Frontal cortex (tissue), 4 donors: ENCODE measurements at places on chromosomes 13 and 19.

DNA sequence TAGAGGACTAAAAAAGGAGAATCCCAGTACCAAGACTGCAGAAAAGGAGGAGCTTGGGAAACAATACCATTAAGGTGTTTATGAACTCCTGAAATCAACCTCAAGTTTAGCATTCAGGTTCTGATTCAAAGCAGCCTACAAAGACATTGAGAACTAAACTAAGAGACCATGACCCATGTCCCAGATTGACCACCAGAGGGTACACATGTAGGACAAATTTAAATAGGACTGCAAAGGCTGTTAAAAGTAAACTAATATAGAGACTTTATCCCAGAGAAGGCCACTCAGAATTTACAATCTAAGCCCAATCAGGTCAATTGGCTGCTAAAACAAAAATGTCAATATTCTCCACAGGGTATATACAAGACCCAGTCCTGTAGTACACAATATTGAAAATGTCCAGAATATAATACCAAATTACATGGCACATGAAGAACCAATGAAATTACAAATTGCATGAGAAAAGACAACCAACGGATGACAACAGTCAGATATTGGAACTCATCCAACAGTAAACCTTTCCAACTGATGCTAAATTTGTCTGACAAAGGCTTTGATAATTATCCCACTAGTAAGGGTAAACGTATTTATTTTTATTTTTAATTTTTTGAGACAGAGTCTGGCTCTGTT, 682.4 kb downstream of the UQCRFS1 start:
- DNase-seq, result no peak

GRCh38 chr13:28819046-28819730, 951 bp upstream of the MTUS2 start:
- DNase-seq, result no peak

GRCh38 chr19:13665125-13665905, 99.0 kb upstream of the MRI1 start:
- DNase-seq, result no peak

- DNase-seq, result no peak
Measured at GRCh38 chr13:18949970-18950369, 231.7 kb downstream of the TUBA3C start.

GRCh38 chr13:76446191-76446590, 440.0 kb downstream of the KCTD12 start:
- no peak for DNase-seq

- DNase-seq, result peak; percentile 53
Measured at GRCh38 chr13:109869312-109870237, 83.2 kb upstream of the IRS2 start.

- DNase-seq, result no peak
Measured at GRCh38 chr13:45361596-45362206, 20.7 kb upstream of the TPT1 start.

- DNase-seq, result no peak
Measured at GRCh38 chr13:95258619-95259194, 42.5 kb downstream of the ABCC4 start.

DNA sequence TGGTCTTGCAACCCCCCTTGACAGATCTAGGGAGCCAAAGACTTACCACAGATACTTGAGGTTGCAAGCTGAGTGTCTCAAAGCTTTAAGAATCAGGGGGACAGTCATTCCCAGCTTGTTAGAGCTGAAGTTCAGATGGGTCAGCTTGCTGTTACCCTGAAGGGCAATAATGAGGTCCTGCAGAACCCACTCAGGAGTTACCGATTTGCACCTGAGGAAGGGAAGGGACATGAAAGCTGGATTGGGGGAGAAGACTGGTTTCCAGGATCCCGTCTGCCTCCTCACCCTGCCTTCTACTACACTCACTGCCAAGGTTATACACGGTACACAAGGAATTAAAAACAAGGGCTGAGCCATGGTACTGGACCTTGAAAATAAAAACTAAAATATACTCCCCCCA, 24.4 kb downstream of the NLRP13 start:
- DNase-seq, result no peak

GRCh38 chr19:57466489-57466888, 9.5 kb upstream of the VN1R1 start:
- no peak for DNase-seq

- DNase-seq, result no peak
Measured at GRCh38 chr13:106284358-106284757, 251.1 kb downstream of the EFNB2 start.

DNA sequence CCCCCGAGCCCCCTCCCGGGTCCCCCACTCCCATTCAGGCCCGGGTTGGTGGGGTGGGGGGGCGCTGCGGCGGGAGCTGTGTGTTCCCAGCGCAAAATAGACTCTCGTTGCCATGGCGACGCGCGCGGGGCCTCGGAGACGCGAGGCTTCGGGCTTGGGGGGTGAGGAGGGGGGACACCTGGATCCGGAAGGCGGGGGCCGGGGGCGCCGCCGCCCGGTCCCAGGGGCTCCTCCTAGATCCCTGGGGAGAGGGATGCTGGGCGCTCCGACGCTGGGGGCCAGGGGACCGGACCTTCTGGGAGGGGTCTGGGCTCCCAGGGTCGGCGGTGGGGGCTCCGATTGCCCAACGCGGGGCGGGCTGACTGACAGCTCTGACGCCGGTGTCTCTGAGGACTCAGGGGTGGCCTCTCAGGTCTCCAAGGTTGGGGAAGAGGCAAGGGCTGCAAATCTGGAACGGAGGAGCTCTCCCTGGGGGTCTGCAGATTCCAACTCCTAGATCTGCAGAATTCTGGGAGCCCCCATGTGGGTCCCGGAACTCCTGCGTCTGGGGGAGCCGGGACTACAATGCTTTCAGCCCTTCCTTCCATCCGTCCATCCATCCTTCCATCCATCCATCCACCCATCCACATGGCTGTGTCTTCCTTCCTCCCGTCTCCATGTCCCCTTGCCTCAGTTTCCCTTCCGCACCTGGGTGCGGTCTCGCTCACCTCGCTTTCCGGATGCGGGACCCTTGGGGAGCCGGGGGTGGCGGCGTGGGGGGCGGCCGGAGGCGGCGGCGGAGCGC, 9.1 kb upstream of the SHISA7 start:
- peak; percentile 63 for DNase-seq

GRCh38 chr13:110270507-110270906, 36.5 kb downstream of the COL4A1 start:
- no peak for DNase-seq

DNA sequence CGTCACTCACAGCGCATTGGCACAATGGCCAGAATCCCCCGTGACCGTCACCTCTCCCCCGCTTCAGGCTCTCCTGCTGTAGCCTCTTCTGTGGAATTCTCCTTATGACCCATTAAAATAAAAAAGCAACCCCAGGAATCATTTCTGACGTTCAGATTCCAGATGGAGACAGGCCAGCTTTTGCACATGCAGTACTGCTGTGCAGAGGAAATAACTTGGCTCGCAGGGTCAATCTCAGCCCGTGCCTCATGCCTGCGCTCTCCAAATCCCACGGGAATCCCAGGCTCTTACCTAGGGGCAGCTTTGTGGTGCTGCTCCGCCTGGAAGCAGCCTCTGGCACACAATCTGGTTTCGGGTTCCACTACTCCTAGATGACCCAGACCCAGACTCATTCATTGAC, 32.7 kb upstream of the SOX1 start:
- no peak for DNase-seq

- no peak for DNase-seq
Measured at GRCh38 chr19:19421299-19421696, 15.8 kb downstream of the GATAD2A start.

DNA sequence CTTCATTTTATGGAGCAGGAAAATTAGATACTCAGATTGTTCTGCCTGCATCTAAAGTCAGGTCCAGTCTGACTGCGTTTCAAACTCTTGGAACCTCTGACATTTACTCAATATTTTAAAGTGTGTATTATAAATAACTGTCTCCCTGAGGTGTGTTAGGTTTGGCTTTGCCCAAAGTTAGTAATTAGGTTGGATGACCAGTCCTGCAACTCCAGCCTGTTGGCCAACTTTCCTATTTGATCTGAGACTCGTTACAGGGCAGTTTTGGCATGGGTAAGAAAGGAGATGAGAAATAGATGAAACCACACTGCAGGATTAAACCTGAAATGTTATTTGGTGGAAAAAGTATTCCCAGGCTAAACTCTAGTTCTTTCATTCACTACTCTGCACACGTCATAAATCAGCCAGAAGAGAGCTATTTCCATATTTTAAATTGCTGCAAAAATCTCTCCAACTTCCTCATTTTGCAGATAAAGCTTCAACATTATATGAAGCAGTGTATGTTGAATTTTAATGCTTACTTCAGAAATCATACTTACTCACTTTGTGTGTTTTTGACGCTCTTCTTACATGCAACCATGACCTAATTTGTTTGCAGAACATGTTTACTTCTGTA, 357.1 kb downstream of the DCT start:
- no peak for DNase-seq

- DNase-seq, result no peak
Measured at GRCh38 chr19:43763473-43763939, 8.7 kb upstream of the SMG9 start.

DNA sequence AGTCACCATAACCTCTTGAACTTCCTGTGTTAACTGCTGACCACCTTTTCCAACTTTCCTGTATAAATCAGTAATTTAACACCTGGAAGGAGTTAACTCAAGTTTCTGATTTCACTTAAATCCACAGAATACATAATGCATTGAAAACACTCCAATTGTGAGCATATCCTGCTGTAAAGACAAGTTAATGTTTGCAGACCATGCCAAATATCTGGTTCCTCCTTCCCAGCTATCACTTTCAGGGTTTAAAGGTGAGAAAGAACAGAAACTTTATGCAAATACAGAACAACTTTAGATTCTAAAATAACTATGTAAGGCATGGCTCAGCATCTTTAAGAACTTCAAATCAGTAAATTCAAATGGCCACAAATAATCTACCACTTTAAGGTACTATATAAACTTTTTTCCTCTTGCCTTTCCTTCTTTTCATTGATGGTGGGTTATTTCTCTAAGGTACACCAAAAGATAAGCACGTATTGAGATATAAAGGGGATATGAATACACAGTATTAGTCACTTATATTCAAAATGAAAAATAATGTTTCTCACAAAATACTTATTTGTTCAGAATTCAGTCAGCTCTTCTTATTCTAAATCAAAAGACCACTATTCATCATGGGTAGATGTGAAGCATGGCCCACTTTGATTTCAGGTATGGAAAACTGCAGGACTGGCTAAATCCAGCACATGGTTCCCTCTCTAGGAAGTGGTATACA, 6.6 kb upstream of the TPTE2 start:
- no peak for DNase-seq

DNA sequence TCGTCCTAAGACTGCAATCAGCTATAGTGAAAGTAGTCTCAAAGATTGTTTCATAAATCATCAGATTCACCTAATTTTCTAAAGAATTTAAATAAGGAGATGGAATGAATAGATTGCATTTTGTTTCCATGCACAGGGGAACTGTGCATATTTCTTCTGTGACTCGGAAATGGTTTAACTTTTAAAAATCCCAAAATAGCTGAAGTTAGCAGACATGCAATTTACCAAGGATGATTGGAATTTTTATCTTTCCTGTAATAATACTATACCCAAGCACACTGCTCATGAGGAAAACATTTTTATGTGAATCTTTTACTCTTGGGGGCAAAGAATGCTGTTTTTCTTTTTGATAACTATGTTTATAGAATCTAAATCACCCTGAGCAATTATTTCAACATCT, 15.0 kb upstream of the LMO7 start:
- DNase-seq, result no peak

- DNase-seq, result no peak
Measured at GRCh38 chr13:34223984-34224383, 406.0 kb downstream of the RFC3 start.

DNA sequence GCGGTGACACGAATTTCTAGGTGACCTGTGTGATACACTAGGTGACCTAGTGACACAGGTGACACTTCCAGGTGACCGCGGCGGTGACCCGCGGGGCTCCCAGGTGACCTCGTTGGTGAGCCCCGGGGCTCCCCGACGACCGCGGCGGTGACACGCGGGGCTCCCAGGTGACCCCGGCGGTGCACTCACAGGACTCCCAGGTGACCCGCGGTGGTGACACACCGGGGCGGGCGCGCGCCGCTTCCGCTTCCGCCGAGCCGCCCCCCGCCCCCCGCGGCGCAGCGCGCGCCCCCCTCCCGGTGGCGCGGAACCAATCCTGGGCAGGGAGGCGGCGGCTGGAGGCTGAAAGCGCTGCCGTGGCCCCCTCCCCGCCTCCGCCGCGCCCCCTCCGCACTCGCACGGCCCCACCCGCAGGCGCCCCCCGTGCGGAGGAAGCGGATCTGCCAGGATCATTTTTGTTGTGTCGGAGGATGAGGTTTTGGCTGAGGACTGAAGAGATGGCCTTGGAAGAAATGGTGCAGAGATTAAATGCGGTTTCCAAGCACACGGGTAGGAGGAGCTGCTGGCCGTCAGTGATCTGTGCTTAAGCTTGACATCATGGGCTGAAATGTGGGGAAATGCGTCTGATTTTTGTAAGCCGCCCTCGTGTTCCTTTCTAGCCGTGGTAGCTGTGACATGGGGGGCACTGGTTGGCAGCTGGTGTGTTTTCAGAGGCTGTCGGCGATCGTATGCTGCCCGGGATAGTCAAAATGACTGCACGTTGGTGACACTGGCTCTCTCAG, at the start of gene MCF2L:
TSS of gene MCF2L (plus strand) at position 305 of the 782 bp plus-strand sequence. CDS start at position 471, 166 bp downstream.
- peak; percentile 75 for DNase-seq

DNA sequence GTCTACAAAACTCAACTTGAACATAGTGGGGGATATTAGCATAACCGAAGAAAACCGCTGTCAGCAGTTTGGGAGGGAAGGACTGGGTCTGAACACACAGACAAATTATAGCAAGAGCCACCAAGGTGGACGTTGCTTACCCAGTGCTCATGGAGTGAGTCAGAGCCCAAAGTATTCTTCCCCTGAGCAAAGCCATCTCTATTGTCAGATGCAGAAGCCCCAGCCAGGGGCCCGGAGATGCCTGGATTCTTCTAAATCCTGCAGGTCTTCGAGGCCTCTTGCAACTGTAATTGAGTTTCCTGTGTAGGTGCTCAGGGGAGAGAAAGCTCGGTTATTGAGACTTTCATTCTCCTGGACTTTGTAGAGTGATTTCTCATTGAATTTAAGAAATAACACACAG, 384.5 kb downstream of the IRS2 start:
- DNase-seq, result no peak

- no peak for DNase-seq
Measured at GRCh38 chr19:11581740-11582139, 4.3 kb upstream of the ACP5 start.

- DNase-seq, result no peak
Measured at GRCh38 chr19:3479177-3479833, 1.0 kb downstream of the SMIM24 start.

DNA sequence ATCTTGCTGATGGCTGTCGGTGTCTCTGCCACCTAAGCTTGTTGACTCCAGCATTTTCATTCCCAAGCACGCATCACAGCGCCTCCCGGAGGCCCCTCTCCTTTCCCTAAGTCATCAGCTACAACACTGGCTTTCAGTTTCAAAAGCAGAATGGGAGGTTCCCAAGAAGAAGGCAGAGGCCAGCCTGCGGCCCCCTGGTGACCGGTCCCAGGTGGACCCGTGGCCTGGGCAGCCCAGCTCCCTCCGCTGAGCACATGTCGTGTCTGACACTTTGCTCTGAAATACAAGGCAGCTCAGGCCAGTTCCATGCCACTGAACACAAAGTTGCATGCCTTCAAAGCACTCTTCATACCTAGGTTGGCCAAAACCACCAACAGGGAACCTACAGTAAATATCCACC, 8.5 kb downstream of the MLLT1 start:
- no peak for DNase-seq
